Memory B cell (primary cell): ENCODE measurements at places on chromosomes 12 and 14.

- H3K27ac ChIP-seq = no peak overlapping the region
- H3K36me3 ChIP-seq = peaks cover 11% of the 10 kb centered on the region
- no peaks in the 10 kb centered on the region for H3K27me3 ChIP-seq
- no peak overlapping the region for H3K4me3 ChIP-seq
- DNase-seq = no peak
These were observed 86.6 kb downstream of the BORCS5 start for GRCh38 chr12:12443431-12443878.

- H3K27ac ChIP-seq = no peak overlapping the region
- no peak for DNase-seq
- H3K4me3 ChIP-seq = no peak overlapping the region
- H3K27me3 ChIP-seq = no peaks in the 10 kb centered on the region
These were observed 93.5 kb upstream of the ETV6 start for GRCh38 chr12:11555743-11556625.

GRCh38 chr14:65070471-65070976, 31.8 kb downstream of the MAX start:
- H3K36me3 ChIP-seq = peaks cover 27% of the 10 kb centered on the region
- H3K27me3 ChIP-seq = no peaks in the 10 kb centered on the region
- peaks cover 11% of the 10 kb centered on the region for H3K4me1 ChIP-seq
- DNase-seq = no peak
- H3K4me3 ChIP-seq = no peak overlapping the region

- H3K27ac ChIP-seq = no peak overlapping the region
- peaks cover 2% of the 10 kb centered on the region for H3K27me3 ChIP-seq
- no peaks in the 10 kb centered on the region for H3K36me3 ChIP-seq
- DNase-seq = no peak
- H3K4me1 ChIP-seq = no peaks in the 10 kb centered on the region
- H3K4me3 ChIP-seq = no peak overlapping the region
These were observed 15.0 kb upstream of the SERPINA1 start for GRCh38 chr14:94403312-94403932.

DNA sequence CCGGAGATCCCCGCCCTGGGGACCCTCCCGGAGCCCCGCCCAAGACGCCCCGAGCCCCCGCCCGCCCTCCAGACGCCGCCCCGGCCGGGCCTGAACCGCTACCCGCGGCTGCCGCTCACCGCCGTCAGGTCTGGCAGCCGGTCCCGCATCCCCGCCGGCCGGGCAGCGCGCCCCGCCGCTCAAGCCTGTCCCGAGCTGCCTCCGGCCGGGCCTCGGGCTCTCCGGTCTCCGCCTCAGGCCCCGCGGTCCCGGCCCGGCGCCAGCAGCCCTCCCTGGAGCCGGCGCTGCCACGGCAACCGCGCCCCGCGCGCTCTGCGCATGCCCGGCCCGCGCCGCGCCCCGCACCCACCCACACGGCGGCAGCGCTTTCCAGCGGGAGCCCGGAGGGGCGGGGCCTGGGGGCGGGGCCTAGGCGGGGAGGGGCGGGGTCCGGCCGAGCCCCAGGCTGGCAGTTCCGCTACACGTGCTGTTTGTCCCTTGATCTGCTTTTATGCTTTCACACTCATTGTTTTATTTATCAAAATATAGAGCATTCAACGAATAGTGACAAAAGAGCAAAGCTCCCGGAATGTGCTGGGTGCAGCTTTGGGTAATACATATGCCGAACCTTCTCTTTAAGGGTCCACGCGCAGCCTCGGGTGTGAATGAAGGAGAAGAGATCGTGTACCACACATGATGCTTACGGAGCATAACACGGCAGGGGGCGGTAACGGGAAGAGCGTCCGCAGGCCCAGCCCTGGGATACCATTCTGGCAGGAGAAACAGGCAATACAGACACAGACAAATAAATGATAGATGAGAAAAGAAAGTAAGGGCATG, at the start of gene STX2:
STX2 (minus strand) TSS at position 300 of the 819 bp plus-strand sequence; CDS start at position 149, 151 bp downstream.
- no peaks in the 10 kb centered on the region for H3K36me3 ChIP-seq
- peak within 1 kb of the TSS; percentile 35 for H3K27ac ChIP-seq
- peak within 1 kb of the TSS; percentile 87 for H3K4me3 ChIP-seq
- no peaks in the 10 kb centered on the region for H3K27me3 ChIP-seq

- H3K36me3 ChIP-seq = peaks cover 5% of the 10 kb centered on the region
- H3K27me3 ChIP-seq = no peaks in the 10 kb centered on the region
- H3K4me3 ChIP-seq = peak overlapping the region; percentile 15
- H3K27ac ChIP-seq = peak overlapping the region; percentile 99
These were observed 2.7 kb upstream of the RABGGTA start for GRCh38 chr14:24274101-24274543.

DNA sequence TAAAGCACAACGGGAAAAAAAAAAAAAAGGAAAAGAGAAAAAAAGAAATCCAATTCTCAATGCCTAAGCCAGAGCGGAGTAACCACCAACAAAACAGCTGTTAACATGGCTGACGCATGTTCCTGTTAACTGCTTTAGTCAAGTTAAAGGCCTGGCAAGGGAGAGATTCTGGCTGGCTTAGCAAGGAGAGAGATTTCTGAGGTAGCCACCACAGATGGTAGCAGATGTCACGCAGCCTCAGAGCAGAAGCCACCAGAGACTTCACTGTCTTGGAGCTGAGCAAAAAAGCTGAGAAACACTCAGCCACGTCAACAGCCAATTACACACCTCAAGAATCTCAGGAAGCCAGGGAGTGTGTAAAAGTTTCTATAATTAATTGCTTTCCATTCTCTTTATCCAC, 87.1 kb downstream of the TMCC3 start:
- no peak overlapping the region for H3K4me3 ChIP-seq
- H3K4me1 ChIP-seq = peaks cover 31% of the 10 kb centered on the region
- H3K27ac ChIP-seq = no peak overlapping the region
- no peak for DNase-seq
- H3K27me3 ChIP-seq = peaks cover 8% of the 10 kb centered on the region

GRCh38 chr12:52667509-52667908, 12.7 kb downstream of the KRT1 start:
- H3K27me3 ChIP-seq = peaks cover 13% of the 10 kb centered on the region
- no peaks in the 10 kb centered on the region for H3K4me1 ChIP-seq
- DNase-seq = no peak
- no peak overlapping the region for H3K27ac ChIP-seq

DNA sequence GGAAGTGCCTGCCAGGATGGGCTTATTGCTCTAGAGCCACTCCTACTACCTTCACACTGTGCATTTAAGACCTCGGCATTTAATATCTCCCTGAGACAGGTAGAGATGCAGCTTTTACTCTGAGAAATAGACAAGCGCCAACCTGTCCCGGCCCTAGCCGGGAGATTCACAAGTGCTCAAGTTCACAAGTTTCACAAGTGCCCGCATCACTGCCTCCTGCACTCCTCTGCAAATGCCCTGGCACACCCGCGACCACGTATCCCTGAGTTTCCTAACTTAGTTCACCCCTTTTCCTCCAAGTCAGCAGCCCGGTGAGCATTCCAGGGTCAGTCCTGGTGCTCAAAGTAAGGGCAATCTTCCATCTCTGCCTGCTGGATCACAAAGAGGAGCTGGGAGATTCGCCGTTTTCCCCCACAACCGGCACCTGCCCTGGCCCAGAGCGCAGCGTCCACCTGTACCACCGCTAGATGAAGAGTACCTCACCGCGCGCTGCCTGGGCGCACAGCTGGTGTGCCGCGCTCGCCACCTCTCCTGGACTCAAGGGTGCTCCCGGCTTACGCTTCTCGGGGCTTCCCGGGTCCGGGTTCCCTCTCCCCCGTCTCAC, 5.0 kb upstream of the SLC38A4 start:
- H3K27ac ChIP-seq = no peak overlapping the region
- H3K36me3 ChIP-seq = no peaks in the 10 kb centered on the region
- H3K4me1 ChIP-seq = peaks cover 4% of the 10 kb centered on the region
- peaks cover 19% of the 10 kb centered on the region for H3K27me3 ChIP-seq
- DNase-seq = no peak
- no peak overlapping the region for H3K4me3 ChIP-seq

- H3K36me3 ChIP-seq = no peaks in the 10 kb centered on the region
- H3K27me3 ChIP-seq = peaks cover 16% of the 10 kb centered on the region
- no peak for DNase-seq
- peak overlapping the region; percentile 52 for H3K4me3 ChIP-seq
- H3K27ac ChIP-seq = peak overlapping the region; percentile 29
These were observed 2.5 kb downstream of the KCNH3 start for GRCh38 chr12:49541140-49541861.

- DNase-seq = no peak
- peaks cover 2% of the 10 kb centered on the region for H3K36me3 ChIP-seq
- H3K27me3 ChIP-seq = no peaks in the 10 kb centered on the region
- no peak overlapping the region for H3K27ac ChIP-seq
- peaks cover 8% of the 10 kb centered on the region for H3K4me1 ChIP-seq
- H3K4me3 ChIP-seq = no peak overlapping the region
These were observed 13.0 kb downstream of the ZFP36L1 start for GRCh38 chr14:68779761-68780323.

DNA sequence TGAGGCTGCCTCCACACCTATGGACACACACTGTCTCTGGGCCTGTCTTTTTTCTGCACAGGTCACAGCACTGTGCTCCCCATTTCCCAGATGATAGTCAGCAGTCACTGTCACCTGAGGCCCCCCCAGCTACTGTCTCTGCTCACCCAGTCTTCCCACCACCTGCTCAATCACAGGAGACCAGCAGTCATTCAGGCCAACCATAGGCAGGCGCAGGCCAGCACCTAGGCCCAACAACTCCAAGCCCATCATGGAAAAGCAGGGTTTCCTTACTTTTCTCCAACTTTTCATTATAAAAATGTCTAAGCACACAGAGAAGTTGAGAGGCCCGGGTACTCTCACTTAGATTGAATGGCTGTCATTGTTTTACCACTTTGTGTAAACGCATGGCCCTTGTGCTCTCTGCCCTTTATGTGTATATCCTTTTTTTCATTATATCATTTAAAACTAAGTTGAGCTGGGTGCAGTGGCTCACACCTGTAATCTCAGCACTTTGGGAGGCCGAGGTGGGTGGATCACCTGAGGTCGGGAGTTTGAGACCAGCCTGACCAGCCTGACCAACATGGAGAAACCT, 7.1 kb downstream of the PXN start:
- peaks cover 2% of the 10 kb centered on the region for H3K36me3 ChIP-seq
- DNase-seq = no peak
- H3K27ac ChIP-seq = no peak overlapping the region

- no peak for DNase-seq
- no peaks in the 10 kb centered on the region for H3K4me1 ChIP-seq
- H3K27me3 ChIP-seq = peaks cover 8% of the 10 kb centered on the region
- no peak overlapping the region for H3K4me3 ChIP-seq
- no peak overlapping the region for H3K27ac ChIP-seq
- no peaks in the 10 kb centered on the region for H3K36me3 ChIP-seq
These were observed 96.9 kb upstream of the TMPO start for GRCh38 chr12:98418357-98419075.

DNA sequence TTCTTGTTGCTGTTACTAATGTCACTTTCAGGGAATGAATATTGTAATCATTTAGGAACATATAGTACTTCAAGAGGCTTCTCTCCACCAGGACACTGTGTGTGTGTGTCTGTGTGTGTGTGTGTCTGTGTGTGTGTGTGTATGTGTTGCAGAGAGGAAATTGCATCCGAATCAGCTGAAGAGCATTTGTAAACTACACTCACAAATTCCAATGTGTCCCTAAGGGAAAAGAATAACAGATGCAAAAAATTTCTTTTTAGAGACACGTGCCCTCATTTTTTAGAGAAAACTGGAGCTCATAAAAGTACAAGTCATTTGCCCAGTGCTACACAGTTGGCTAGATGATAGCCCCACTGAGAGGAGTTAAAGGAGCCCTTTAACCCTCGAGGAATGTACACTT, 168.8 kb downstream of the ANO4 start:
- H3K4me1 ChIP-seq = no peaks in the 10 kb centered on the region
- DNase-seq = no peak
- H3K36me3 ChIP-seq = no peaks in the 10 kb centered on the region
- H3K4me3 ChIP-seq = no peak overlapping the region

GRCh38 chr12:46402451-46402850, 29.9 kb upstream of the SLC38A2 start:
- H3K4me3 ChIP-seq = no peak overlapping the region
- H3K27me3 ChIP-seq = no peaks in the 10 kb centered on the region
- no peak for DNase-seq
- H3K27ac ChIP-seq = no peak overlapping the region

DNA sequence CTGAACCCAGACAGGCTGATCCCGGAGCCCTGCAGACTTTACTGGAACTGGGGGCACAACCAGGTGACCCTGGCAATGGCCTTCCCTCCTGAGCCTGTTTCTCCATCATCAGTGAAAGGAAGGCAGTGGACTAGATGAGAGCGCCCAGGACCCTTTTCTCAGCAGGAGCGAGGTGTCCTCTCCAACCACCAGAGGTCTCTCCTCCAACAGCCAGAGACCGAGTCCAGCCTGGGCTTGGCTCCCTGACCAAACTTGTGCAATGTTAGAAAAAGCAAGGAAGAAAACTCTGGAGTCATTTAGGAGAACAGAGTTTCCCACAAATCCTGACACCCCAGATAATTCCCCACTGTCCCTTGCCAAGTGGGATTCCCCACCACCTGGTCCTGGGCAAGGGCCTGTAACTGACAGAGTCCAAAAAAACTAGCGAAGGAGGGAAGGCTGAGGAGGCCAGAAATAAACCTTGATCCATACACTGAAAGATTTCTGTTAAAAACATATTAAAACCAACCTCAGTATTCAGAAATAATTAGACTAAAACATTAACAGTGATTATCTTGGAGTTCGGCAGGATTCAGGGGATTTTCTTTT, 9.0 kb downstream of the RPS6KL1 start:
- H3K36me3 ChIP-seq = no peaks in the 10 kb centered on the region
- DNase-seq = no peak
- no peak overlapping the region for H3K27ac ChIP-seq
- H3K4me1 ChIP-seq = no peaks in the 10 kb centered on the region
- H3K4me3 ChIP-seq = no peak overlapping the region

- DNase-seq = no peak
- no peaks in the 10 kb centered on the region for H3K36me3 ChIP-seq
- no peak overlapping the region for H3K27ac ChIP-seq
- no peaks in the 10 kb centered on the region for H3K4me1 ChIP-seq
- H3K27me3 ChIP-seq = peaks cover 8% of the 10 kb centered on the region
- H3K4me3 ChIP-seq = no peak overlapping the region
These were observed 3.7 kb upstream of the SLC35F4 start for GRCh38 chr14:57869617-57870016.

- H3K27me3 ChIP-seq = no peaks in the 10 kb centered on the region
- H3K27ac ChIP-seq = no peak overlapping the region
- peaks cover 6% of the 10 kb centered on the region for H3K4me1 ChIP-seq
- no peak for DNase-seq
- no peaks in the 10 kb centered on the region for H3K36me3 ChIP-seq
These were observed 199.6 kb upstream of the CNOT2 start for GRCh38 chr12:70043490-70044138.

DNA sequence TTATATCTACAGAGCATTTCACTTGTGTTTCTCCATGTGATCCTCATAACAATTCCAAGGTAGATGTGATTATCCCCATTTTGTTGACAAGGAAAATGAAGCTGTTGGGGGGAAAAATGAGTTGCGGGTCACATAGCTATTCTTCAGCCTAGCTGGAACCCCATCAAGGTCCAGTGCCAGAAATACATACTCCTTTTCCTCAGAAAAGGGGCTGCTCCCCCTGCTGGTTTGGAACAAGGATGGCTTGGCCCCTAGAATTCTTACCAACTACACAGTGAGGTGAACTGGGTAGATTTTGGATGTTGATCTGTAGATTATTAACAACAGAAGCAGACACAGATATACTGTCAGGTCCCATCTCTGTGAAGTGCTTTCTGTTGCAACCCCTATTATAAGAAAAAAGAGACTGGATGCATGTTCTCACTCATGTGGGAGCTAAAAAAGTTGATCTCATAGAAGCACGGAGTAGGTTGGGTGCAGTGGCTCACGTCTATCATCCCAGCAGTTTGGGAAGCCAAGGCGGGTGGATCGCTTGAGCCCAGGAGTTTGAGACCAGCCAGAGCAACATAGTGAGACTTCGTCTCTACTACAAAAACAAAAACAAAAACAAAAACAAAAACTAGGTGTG, 8.9 kb downstream of the IKZF4 start:
- no peaks in the 10 kb centered on the region for H3K4me1 ChIP-seq
- H3K27ac ChIP-seq = peak overlapping the region; percentile 17
- no peaks in the 10 kb centered on the region for H3K27me3 ChIP-seq
- peaks cover 6% of the 10 kb centered on the region for H3K36me3 ChIP-seq
